ENCODE measurements at places on chromosomes 11 and 22.

DNA sequence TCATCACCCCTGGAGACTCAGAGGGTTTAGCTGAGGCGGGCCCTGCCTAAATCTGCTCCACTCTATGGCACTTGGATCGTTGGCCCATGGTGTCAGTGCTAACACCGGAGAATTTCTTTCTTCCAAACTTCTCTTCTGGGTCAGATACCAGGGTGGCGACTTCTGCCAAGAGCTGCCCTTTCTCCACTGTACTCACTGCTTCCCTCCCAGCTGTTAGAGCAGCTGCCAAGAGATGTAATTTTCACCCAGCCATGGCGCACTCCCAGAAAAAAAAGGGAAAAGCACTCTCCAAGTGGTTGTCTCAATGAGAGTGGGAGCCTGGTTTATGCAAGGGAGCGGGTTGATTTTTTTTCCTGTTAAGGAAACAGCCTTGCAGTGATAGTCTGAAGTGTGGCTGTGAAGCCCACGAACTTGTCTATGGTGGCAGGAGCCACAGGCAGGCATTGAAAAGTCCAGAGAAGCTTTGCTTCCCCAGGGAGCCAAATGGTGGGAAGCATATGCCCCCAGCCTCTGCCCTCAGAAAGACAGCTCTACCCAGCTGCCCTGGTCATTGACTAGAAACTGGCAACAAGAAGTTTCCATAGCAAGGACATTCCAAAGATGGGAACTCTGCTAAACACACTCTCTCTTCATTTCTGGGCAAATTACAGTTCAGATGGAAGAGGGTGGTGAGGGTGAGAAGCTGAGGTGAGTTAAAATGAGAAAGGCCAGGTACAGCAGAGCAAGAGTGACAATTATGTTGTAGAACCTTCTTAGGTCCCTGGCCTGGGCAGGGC lies 10.7 kb downstream of the PCSK7 start:
- DNase-seq, result peak; percentile 48

DNA sequence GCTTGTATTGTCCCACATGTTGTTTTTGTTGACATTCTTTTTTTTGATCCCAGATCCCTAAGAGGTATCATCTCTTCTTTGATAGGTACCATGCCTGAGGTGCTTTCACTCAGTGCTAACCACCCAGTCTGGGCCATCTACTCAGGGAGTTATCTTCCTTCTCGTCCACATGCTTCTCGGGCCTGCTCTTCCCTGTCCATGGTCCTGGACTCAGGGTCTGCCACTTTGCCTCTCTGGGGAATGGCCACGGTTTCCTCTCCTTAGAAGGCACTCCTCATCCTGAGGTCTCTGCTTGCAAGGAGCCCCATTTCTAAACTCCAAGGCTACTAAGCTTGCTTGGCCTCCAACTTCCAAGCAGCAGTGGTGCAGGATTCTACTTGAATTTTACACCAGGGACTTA lies 227.0 kb upstream of the NCAM1 start:
- no peak for DNase-seq

GRCh38 chr11:129643031-129643721 lies 172.5 kb upstream of the TMEM45B start:
- peak; percentile 37 for DNase-seq

GRCh38 chr11:114291381-114291780 lies 4.8 kb upstream of the NNMT start:
- DNase-seq, result no peak

DNA sequence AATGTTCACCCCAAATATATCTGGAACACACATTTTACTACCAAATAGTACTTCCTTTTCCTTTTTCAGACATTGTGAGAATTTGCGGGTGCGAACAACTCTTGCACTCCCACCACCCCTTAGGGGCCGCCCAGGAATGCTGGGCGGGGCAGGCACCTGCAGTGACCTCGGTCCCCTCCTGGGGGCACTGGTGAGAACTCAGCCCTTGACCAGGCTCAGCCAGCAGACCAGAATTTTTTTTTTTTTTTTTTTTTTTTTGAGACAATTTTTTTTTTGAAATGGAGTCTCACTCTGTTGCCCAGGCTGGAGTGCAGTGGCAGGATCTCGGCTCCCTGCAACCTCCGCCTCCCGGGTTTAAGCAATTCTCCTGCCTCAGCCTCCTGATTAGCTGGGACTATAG lies 75.8 kb downstream of the ARHGAP8 start:
- no peak for DNase-seq

- DNase-seq, result no peak
Observed at GRCh38 chr22:38638728-38639127, 17.5 kb downstream of the FAM227A start.

DNA sequence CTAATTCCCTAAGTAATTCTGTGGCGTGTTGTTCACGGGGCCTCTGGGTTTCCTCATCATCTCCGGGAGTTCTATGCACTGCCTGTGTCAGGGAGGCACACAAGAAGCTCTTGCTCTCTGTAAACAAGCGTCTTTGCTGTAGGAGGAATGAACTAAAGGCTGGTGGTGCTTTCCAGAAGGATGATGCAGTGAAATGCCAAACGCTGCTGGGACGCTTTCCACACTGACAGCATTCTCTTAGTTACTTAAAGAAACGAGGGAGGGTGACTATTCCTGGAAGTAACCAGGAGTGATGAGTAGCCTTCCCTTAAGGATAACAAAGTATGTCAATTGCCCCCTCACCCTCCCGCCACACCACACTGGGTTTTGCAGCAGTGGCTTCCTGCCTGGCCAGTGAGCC lies 38.5 kb upstream of the NUP50 start:
- no peak for DNase-seq

DNA sequence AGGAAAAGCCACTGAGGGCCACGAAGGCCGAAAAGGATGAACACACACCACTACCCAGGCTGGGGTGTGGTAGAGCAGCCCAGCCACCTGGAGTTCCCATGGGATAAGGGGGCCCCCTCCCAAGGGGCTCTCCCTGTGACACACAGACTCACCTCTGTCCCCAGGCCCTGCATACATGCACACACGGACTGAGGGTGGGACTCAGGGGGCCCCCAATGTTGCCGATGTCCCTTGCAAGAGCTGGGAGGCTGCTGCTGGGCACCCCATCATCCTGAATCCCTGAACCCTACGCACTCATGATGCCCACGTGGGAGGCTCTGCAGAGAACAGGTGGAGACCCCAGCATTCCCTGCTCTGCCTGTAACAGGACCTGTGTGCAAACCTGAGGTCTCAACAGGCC lies 14.5 kb downstream of the SHANK2 start:
- peak; percentile 34 for DNase-seq

DNA sequence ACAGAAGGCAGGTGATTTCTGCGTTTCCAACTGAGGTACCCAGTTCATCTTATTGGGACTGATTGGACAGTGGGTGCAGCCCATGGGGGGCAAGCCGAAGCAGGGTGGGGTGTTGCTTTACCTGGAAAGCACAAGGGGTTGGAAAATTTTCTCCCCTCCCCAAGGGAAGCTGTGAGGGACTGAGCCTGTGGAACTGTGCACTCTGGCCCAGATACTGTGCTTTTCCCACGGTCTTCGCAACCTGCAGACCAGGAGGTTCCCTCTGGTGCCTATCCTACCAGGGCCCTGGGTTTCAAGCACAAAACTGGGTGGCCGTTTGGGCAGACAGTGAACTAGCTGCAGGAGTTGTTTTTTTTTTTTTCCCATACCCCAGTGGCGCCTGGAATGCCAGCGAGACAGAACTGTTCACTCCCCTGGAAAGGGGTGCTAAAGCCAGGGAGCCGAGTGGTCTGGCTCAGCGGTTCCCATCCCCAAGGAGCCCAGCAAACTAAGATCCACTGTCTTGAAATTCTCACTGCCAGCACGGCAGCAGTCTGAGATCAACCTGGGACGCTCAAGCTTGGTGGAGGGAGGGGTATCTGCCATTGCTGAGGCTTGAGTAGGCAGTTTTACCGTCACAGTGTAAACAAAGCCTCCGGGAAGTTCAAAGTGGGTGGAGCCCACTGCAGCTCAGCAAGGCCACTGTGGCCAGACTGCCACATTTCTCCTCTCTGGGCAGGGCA lies 97.2 kb downstream of the JRKL start:
- DNase-seq, result no peak

GRCh38 chr22:43976861-43977795 lies 21.9 kb downstream of the SAMM50 start:
- no peak for DNase-seq

GRCh38 chr22:30667107-30667493 lies 575 bp downstream of the DUSP18 start:
- no peak for DNase-seq

DNA sequence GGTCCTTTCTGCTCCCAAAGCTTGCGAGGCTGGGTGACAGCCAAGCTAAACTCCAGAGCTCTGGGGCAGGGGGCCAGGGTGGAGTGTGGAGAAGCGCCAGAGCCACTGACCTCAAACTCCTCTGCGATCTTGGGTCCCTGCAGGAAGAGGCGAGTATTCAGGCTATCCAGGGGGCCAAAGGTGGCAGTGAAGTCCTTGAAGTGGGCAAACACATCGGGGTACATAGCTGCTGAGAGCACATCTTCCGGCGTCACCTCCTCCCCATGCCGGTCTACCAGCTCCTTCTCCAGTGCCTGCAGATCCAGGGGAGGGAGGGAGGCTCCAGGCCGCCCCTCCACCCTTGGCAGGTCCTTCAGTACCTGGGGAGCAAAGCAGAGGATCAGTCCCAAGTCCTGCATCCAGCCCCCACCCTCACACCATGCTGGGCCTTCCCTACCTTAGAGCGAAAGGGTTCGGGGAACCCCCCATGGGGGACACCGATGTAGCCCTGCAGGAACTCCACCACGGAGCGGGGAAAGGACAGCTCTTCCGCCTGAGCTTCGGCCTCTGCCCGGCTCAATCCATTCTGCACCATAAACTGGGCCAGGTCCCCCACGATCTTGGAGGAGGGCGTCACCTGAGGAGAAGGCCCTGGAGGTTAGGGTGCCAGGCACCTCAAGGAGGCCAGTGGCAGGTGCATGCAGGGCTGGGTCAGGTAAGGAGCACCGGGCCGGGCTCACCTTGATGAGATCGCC lies 6.4 kb downstream of the RCE1 start:
- DNase-seq, result no peak

- DNase-seq, result no peak
Observed at GRCh38 chr11:67280341-67280787, 8.7 kb upstream of the ANKRD13D start.

Data from breast epithelium (tissue), 4 donors.